ENCODE measurements at places on chromosomes 13 and 19.

DNA sequence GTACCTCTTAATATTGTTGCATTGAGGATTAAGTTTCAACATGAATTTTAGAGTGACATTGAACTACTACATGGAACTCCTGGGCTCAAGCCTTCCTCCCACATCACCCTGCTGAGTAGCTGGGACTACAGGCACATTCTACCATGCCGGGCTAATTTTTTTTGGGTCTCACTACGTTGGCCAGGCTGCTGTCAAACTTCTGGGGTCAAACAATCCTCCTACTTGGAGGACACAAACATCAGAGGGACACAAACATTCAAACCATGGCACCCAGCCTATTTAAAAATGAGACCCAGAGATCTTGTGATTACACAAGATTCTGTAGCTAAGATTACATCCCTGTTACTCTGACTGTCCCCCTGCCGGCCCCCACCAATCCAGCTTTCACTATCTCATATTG is 180.9 kb downstream of the KCNRG start:
- no peak for DNase-seq

DNA sequence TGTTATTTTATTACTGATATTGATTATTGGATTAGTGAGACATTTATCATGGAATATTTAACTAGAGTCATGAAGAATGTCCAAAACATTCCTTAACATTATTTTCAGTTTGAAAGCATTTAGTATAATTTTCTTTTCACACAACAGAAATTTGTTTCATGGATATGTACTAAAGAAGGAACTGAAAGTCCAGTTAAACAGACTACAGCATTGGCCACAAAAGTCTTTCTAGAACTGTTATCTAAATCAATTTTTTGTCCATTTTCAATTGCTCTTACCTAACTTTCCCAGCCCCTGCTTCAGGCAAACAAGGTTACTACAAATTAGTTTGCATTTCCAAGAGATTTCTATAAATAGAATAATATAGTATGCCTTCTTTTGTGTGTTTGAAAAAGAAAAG is 1018.0 kb upstream of the PCDH20 start:
- DNase-seq, result no peak

GRCh38 chr19:27901078-27901477 is 1311.9 kb downstream of the UQCRFS1 start:
- DNase-seq, result no peak

- DNase-seq, result no peak
These were observed 1.1 kb downstream of the UBXN6 start for GRCh38 chr19:4456476-4456842.
